ENCODE measurements at places on chromosomes 3 and 15. TPM values are rescaled to one million over a fixed set of nuclear protein-coding genes. Genes with fewer than 3 reads are reported as not detected.
A peak's percentile ranks its signal among the peaks of the same experiment; 100 is the strongest.

DNA sequence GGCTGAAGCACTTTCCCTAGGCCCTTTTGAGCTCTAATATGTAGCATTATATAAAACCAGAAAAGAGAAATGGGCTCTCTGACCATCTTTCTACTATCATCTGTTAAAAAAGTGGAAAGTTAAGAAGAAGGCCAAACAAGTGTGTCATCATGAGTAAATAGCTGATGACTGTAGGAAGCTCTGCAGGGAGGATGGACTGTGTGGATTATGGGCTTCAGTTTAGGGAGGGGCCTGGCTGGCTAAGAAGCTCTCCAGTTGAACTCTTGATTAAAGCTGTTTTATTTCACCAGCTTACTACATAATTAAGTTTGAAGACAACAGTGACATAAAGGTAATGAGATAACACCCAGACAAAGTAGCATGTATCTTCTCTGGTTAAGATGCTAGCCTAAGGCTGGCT, 30.6 kb downstream of the INTS14 start:
- DNase-seq, result no peak

DNA sequence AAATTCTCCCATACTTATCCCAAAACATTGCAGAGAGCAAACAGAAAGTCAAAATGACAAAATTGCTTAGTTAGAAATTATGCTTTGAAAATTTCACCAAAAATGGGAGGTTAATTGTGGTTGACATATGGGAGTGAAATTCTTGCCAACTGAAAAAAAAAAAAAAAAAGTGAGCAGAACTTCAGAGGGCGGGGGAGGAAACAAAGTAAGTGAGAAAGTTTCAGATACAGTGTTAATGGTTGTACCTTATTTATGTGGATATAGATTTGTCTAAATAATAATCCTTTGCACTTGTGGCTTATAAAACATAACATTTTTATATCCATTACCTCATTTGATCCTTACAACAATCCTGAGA, 91.5 kb upstream of the RAP2B start:
- no peak for DNase-seq

Gene ARL14
- not detected for total RNA-seq

DNA sequence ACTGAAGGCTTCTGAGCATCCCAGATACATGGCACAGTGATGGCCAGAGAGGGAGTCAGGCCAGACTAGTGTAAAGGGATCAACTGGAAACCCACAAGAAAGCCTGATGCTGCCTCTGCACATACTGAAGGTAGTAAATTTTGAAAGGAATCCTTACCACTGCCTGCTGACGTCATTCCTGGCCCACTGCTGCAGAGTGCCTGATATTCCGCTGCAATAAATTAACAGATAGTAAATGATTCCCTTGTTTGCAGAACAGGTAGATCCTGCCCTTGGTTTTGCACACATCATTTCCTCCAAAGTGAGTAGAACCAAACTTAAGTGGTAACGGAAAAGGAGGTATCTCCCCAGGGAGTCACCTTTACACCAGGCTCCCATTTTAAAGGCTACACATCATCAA, 146.7 kb downstream of the FBN1 start:
- DNase-seq, result no peak

GRCh38 chr3:15528854-15529537, 7.5 kb upstream of the COLQ start:
- no peak for DNase-seq

DNA sequence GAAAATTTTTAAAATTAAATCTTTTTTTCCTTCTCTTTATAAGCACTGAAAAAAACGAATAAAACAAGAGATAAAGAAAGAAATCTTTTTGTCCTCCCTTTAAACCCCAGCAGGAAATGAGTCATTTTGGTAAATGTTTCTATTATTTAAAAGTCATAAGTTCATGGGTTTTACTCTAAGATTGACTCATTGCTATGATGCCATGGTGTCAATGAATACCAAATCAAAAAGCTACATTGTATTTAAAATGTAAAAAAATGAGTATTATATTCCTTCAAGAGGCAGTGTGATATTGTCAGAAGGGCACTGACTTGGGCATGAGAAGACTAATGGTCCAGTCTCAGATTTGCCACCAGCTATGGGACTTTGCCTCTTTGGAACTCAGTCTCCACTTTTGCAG, 303.4 kb upstream of the DNAJC19 start:
- DNase-seq, result no peak

Gene ASB14
- not detected for total RNA-seq

DNA sequence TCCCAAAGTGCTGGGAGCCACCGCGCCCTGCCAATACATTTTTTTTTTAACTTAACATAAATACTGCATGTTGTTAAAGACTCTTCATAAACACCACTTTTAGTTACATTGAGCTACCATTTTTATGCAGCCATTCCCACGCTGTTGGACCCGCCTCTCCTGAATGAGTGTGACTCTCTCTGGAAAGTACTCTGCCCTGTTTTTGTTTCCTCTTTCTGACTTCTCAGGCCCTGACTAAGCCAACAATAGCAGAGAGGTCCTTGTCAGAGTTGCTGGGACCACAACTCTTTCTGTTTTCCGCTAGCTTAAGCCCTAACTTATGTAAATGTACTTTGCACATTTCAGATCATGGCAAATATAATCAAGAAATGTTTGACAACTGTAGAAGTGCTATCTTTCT, 35.2 kb downstream of the PARP15 start:
- DNase-seq, result no peak

Gene DISP2
- 0.25 TPM for total RNA-seq

DNA sequence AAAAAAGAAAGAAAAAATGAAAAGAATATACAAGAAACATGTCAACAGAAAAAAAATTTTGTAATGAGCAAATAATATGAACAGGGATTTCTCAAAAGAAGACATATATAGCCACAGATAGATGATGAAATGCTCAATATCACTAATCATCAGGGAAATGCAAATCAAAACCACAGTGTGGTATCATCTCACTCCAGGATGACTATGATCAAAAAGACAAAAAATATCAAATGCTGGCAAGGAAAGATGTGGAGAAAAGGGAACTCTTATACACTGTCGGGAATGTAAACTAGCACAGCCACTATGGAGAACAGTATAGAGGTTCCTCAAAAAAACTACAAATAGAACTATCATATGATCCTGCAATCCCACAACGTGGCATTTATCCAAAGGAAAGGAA, 94.1 kb downstream of the C3orf70 start:
- DNase-seq, result no peak

GRCh38 chr3:94252316-94252715, 189.5 kb downstream of the NSUN3 start:
- DNase-seq, result no peak

DNA sequence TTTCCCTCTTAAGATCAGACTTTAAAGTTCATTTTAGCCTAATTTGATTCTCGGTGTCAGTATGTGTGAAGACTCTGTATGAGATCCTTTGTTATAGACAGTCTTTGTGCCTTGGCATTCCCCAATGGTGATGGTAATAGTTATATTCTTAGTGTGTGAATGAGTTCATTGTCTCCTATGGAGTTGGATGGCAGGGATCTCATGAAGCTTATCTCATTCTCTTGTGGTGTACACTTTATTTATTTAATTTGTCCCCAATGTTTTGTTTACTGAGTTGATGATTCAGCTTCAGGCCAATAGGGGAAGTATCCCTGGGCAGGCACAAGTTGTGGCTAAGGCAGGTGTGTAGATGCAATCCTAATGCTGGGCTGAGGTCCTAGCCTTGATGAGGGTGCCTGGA, 222.0 kb upstream of the DPPA4 start:
- DNase-seq, result no peak

Gene TPRG1
- total RNA-seq, result not detected

GRCh38 chr15:26521130-26521529, 251.7 kb downstream of the GABRB3 start:
- no peak for DNase-seq

- DNase-seq, result peak; percentile 81
These were observed 204.9 kb downstream of the TNIK start for GRCh38 chr3:171255236-171255806.

Gene FHIT
- total RNA-seq, result 10.9 TPM

Gene DCLK3
- not detected for total RNA-seq

- DNase-seq, result no peak
These were observed 34.6 kb upstream of the CMSS1 start for GRCh38 chr3:99783011-99783573.

DNA sequence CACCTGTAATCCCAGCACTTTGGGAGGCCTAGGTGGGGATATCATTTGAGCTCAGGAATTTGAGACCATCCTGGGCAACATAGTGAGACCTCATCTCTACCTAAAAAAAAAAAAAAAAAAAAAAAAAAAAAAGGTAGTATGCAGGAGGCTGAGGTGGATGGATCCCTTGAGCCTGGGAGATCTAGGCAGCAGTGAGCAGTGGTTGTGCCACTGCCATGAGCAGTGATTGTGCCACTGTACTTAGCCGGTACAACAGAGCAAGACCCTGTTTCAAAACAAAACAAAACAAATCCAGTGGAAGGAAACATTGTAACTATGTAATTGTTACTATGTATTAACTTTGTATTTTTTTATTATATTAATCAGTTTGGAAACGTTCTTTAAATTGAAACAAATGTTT, 5.9 kb downstream of the FEM1B start:
- no peak for DNase-seq

Gene LSMEM2
- not detected for total RNA-seq

Gene CHAC1
- 35.3 TPM for total RNA-seq

DNA sequence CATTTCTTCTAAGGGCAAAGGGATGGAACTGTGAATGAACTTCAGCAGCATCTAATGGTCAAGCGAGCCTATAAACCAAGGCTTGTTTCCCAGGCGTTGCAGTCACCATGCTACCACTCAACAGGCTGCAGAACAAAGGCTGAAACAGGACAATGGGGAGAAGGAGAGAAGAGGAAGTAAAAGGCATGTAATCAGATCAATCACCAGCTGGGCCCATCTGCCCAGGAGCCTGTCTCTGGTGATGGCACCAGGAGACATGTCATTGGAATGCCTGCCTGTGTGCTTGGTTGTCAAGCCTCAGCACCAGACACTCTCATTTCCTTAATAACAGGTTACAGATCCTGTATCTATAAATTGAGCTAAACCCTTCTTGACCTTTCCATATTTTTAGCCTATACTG, 81.7 kb upstream of the UMPS start:
- DNase-seq, result no peak

DNA sequence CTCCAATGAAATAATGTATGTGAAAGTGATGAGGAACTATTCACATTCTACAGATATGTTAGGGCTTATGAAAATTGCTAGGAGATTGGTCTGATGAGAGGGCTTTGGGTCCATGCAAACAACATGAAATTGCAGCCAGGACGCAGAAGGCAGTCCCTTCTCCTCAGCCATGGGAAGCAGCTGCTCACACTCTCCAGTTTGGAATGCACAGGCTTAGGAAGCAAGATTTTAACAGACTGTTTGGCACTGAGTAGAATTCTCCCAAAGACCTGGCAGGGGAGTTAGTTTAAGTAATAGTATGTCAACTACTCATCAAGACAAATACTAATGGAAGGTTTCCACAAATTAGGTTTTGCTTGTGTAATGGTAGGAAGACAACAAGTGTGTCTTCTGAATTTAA, 500.7 kb upstream of the ARRDC4 start:
- DNase-seq, result no peak

Gene GPR160
- total RNA-seq, result 115 TPM

Gene CKMT1B
- 3.8 TPM for total RNA-seq

Gene TM4SF1
- not detected for total RNA-seq

DNA sequence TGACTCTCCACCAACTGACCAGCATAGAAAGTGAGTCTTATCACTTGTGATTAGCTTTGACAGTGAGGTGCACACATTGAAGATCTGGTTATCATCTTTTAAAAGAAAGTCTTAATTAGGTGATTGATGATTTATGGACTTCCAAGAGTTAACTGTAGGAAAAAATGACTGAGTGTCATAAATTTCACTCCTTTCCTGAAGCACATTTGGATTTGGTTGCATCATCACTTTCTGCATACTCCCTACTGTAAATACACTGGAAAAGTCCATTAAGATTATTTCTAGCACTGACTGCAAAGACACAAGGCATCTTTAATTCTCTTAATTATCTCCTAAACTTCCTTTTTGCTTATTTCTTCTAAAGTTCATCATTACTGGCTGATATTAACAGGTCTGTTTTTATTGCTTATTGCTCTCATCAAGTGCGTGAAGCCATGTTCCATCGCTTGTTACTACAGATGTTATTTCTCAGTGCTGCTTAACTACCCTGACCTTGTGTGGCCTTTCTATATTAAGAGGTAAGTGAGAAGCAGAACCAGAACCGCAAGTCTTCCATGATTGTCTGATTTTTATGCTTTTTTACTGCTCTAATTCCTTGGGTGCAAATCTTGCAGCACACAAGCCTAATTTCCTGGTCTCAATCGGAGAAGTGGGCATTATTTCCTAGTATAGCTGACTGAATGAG, 153.2 kb downstream of the MEIS2 start:
- DNase-seq, result no peak
